ENCODE measurements at places on chromosomes 11 and 22. TPM values are rescaled to one million over a fixed set of nuclear protein-coding genes. Genes with fewer than 3 reads are reported as not detected.

The CASP1 gene
- total RNA-seq = 59.9 TPM

- no peak for ATAC-seq
Observed at GRCh38 chr11:32931606-32932005, 39.0 kb downstream of the QSER1 start.

DNA sequence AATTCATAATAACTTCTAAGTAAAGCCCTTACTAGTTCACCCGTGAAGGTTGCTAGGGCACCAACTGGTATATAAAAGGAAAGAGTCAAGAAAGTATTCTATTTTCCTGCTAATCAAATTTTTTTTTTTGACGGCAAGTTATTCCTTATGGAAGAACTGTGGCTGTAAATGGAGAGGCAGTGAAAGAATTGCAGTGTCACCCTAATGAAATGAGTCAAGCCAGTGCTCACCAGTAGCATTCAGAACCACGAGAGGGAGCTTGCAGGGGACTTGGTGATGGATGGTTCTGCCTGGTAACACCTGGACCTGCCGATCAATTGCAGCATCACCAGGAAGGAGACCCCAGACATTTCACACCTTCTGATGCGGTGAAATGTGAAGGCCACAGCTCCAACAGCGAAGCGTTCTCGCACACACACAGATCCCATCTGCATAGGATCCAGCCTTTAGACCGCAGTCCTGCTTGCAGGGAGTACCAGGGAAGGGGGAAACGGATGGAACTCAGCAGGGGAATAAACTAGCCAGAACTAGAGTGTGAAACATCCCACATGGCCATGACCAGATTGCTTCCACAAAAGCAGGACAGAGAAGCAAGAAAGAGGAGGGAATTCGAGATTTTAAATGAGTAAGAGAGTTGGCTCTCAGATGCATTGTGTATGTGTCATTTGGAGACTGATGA, 326.2 kb downstream of the TBC1D22A start:
- ATAC-seq = no peak

The ASPHD2 gene
- 20.2 TPM for total RNA-seq

The CRYBA4 gene
- 1.2 TPM for total RNA-seq

- no peak for ATAC-seq
Observed at GRCh38 chr11:96052921-96053651, 129.2 kb upstream of the MTMR2 start.

- no peak for ATAC-seq
Observed at GRCh38 chr11:44445500-44446365, 119.7 kb upstream of the CD82 start.

The RIBC2 gene
- total RNA-seq = 11.1 TPM

DNA sequence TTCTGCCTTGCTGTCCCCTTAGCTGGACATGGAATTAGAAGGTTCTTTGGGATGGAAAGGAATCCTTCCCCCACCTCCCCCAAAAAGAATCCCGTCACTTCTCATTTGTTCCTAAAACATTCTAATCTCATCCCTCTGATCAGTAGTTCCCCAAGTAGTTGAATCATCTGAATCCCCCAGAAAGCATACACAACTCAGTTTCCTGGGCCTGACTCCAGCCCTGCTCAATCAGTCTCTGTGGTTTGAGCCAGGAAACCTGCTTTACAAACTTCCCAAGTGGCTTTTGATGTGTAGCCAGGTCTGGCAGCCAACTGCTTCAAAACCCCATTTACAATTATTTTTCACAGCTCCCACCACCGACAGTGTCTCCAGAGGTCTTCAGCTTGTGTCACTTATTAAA, 20.2 kb downstream of the C22orf31 start:
- no peak for ATAC-seq

The OR51B2 gene
- 0.29 TPM for total RNA-seq

- no peak for ATAC-seq
Observed at GRCh38 chr11:107962181-107962580, 33.9 kb downstream of the RAB39A start.

The IL17REL gene
- total RNA-seq = 0.42 TPM

DNA sequence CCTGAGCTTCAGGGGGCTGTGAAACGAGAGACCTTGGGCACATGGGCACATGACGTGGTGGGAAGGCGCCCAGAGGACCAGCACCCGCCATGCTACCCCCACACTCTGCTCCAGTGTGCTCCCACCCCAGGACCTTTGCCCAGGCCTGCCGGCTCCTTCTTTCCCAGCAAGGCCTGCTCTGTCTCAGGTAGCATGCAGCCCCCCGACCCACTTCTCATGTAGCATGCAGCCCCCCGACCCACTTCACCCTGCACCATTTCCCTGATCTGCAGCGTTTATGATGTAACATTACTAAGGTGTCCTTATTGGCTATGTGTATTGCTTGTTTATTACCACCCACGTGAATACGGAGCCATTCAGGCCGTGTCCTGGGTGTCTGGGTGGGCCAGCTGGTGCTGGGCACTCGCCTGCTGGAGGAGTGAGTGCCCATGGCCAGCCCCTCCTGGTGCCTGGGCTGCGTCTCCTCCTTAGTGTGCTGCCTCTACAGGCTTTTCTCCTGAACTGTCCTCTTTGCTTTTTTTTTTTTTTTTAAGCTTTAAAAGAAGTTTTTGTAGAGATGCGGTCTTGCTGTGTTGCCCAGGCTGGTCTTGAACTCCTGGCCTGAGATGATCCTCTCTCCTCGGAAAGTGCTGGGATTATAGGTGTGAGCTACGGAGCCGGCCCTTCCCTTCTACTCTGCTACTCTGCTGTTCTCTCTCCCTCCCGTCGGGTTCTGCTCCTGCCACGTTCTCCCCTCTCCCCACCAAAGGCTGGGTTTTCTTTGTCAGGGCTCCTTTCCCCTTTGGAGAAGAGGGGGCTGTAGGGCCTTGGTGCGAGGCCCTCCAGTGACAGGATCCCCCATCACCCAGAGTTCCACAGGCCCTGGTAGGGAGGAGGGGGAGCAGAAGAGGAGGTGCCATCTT, 29.4 kb downstream of the LRP5 start:
- no peak for ATAC-seq

DNA sequence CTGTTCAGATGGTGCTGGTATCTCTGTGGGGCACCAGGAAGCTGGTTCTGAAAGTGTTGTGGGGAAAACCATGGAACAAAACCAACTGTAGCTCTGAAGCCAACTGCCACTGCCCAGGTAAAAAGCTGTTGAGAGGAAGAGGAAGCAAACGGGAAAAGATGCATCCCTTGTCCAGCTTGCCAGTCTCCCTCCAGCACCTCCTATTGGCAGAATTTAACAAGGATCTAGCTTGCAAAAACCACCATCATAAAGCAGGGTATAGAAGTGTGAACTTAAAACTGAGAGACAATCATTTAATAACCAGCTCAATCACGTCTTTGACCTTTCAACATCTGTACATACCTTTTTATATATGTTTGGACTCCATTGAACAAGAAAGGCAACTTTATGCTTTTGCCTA, 4.5 kb downstream of the PATE1 start:
- no peak for ATAC-seq

The SLC37A2 gene
- 2.6 TPM for total RNA-seq

- no peak for ATAC-seq
Observed at GRCh38 chr11:1049431-1049891, 12.9 kb upstream of the MUC6 start.

The TMEM258 gene
- total RNA-seq = 156 TPM

The PLEKHB1 gene
- total RNA-seq = 11.9 TPM

DNA sequence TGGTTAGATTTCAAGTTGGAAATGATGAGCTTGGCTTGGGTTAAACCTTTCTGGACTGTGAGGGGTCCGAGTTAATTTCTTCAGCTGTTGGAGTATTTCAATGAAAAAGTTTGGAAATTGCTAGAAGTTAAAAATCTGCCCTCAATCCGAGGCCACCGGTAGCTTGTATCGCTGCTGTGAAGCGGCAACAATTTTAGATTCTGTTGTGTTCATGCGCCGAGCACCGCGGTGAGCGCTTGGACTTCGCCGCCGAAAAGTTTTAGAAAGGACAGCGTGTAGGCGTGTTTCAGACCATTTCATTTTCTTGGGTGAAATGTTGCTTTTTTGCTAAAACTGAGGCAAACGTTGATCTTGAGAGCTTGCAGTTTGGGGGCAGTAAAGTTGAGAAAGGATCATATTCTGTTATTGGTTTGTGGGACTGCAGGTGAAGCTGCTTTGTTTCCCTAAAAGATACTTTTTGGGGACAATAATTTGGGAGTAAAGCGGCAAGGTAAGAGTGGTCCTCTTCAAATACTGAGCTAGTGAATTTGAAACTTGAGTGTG, 928 bp downstream of the FBXO7 start:
- ATAC-seq = peak; percentile 7

DNA sequence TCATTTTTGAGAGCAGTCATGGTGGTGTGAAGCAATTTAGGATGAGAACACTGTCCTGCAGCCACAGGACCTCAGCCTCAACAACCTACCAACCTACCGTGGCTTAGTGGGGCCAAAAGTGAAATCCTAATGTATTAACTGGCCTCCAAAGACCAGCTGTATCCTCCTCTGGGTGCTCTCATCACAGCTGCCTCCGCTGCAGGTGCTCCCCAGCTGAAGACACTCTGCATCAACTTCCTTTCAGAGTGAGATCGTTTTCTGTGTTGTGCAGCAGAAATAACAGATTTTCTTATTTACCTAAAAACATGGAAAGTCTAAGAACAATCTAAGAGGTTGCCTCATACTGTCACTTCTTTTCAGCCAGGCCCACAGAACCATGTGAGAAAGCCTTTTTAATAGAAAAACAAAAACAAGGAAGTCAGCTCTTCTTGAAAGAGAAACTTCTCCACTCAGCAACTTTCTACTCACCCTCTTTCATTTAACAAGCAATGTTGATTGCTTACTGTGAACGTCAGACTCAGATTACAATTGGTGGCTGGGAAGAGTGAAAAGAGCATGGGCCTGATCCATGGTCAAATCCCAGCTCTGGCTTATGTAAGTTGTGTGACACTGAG, 136.1 kb downstream of the TENM4 start:
- peak; percentile 21 for ATAC-seq

DNA sequence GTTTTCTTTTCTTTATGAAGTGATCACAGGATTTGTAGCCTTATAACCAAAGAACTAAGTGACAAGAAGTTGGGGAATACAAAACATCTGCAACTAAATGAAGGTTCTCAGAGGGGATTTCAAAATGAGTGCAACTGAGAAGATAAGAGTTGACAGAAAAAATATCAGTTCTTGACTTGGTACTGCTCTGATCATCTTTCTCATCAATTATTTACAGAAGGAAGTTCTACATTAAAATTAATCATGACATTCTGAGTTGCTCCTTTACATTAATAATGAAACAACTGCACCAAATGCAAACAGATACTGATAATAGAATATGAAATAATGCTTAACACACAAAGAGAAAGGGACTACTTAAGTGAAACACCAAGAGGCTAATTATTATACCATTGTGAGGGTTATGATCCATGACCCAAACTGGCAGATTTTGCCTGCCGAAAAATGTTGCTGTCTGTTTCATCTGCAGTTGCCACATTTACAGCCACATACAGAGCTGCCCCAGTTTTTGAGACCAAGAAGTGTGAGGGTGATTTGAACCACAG, 561.9 kb upstream of the ANO5 start:
- ATAC-seq = no peak

DNA sequence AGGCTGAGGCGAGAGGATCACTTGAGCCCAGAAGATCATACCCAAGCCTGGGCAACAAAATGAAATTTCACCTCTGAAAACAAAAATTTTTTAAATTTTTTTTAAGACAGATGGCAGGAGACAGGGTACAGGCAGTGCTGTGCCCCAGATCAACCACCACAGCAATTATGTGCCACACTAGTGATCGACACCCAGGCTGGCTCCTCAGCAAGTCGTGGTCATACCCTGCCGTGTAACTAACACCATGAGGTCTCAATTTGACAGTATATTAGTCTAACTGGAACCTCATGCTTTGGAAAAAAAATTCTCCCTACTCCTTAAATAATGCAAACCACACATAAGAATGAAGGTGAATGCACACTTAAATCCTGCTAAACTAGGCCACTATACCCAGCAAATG, 8.3 kb downstream of the SF3A1 start:
- ATAC-seq = no peak

GRCh38 chr11:115906171-115906570, 402.0 kb upstream of the CADM1 start:
- ATAC-seq = no peak

DNA sequence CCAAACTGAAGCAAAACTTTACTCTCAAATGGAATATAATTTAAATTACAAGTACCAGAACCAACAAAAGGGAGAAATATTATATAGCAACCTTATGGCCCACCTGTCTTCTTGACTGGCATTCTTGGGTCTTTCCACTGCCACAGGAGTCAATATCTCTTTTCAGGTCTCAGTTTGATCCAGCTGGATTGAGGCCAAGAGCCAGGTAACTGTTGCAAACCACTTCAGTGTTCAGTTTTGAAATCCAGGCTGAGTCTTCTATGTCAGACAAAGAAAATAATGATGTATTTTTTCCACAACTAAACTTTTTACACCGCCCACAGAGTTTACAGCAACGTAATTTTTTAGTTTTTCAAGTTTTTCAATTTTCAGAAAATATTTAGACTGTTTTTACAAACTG, 648 bp downstream of the DLG2 start:
- no peak for ATAC-seq

GRCh38 chr11:293852-294661, 5.1 kb downstream of the PGGHG start:
- ATAC-seq = no peak

DNA sequence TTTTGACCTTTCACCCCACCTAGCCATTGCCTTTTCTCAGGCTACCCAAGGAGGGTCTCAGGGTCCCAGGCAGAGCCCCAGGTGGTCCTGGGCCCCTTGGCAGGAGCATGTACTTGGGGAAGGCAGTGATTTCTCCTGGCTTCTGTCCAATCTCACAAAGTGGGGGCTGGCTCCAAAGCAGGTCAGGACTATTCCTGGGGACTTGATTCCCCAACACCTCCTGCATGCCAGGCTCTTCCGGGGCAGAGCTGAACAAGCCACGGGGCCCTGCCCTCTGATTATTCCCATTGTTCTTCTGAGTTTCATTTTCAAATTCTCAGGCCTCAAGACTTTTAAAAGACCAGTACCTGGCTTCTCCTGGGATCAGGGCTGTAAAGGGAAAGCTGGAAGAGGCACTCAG, 1.5 kb upstream of the TCF20 start:
- ATAC-seq = no peak

The OR10D3 gene
- total RNA-seq = not detected

- peak; percentile 53 for ATAC-seq
Observed at GRCh38 chr11:79026803-79027445, 413.9 kb downstream of the TENM4 start.

The PAMR1 gene
- not detected for total RNA-seq

- ATAC-seq = no peak
Observed at GRCh38 chr22:35307372-35307771, 7.7 kb downstream of the TOM1 start.

DNA sequence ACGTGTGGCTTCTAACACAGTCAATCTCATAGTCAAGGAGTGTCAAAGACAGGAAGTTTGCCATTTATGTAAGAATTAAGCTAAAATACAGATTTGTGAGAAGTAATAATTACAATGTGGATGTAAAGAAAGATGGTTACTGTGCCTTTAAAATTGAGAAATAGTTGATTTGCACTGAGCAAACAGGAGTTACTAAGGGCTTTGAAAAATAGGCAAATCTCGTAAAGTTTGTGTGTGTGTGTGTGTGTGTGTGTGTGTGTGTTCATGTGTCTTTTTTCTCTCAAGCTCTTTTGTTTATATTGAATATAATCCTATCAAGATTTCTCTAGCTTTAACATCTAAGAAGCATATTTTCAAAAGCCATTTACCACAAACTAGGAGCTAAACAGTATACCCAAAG, 2284.5 kb downstream of the LRRC4C start:
- no peak for ATAC-seq

GRCh38 chr11:65915101-65915820, 3.6 kb downstream of the C11orf68 start:
- no peak for ATAC-seq

GRCh38 chr11:130102301-130103249, 32.9 kb downstream of the APLP2 start:
- ATAC-seq = no peak

The FADS3 gene
- 3.6 TPM for total RNA-seq
